ENCODE measurements at places on chromosomes 3 and 15.
A peak's percentile ranks its signal among the peaks of the same experiment; 100 is the strongest.

DNA sequence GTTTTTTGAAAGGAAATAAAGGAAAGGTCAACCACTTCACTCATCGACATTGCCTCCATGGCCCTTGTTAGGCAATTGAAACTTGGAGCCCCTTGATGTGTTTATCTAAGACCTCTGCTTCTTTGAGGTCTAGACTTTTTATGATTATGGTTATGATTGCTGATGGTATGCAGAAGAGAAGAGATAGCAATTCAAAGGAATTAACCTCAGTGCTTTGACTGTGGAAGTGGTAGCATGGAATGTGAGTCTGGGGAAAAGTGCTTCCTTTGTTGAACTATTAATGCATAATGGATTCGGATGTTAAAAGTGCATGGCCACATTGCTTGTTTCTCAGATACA is 46.1 kb downstream of the FNDC3B start:
- DNase-seq, result no peak

- no peak for DNase-seq
Observed at GRCh38 chr3:14516738-14517345, 23.3 kb downstream of the GRIP2 start.

GRCh38 chr15:52528564-52529340 is at the start of gene MYO5A:
TSS of gene MYO5A (minus strand) at chr15:52528880. CDS start at chr15:52528806, 74 bp downstream.
- DNase-seq, result peak; percentile 74

DNA sequence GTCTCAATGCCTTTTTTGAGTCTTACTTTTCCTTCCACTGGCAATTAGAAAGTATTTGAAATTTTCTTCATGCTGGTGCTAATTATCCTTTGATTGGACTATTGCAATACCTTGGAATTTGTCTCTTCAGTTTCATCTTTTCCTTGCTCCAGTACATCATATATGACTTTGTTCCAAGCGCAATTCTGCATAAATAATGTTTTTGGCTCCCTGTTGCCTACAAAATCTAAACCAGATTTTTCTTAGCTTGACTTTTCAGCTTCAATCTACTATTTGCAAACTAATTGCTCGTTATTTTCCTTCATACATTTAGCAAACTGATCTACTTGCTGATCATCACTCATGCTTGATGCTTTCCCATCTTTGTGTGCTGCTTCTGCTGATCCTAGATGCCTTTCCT is 230.8 kb upstream of the GPR149 start:
- DNase-seq, result no peak

- DNase-seq, result no peak
Observed at GRCh38 chr3:183779896-183780465, 45.4 kb downstream of the MAP6D1 start.

DNA sequence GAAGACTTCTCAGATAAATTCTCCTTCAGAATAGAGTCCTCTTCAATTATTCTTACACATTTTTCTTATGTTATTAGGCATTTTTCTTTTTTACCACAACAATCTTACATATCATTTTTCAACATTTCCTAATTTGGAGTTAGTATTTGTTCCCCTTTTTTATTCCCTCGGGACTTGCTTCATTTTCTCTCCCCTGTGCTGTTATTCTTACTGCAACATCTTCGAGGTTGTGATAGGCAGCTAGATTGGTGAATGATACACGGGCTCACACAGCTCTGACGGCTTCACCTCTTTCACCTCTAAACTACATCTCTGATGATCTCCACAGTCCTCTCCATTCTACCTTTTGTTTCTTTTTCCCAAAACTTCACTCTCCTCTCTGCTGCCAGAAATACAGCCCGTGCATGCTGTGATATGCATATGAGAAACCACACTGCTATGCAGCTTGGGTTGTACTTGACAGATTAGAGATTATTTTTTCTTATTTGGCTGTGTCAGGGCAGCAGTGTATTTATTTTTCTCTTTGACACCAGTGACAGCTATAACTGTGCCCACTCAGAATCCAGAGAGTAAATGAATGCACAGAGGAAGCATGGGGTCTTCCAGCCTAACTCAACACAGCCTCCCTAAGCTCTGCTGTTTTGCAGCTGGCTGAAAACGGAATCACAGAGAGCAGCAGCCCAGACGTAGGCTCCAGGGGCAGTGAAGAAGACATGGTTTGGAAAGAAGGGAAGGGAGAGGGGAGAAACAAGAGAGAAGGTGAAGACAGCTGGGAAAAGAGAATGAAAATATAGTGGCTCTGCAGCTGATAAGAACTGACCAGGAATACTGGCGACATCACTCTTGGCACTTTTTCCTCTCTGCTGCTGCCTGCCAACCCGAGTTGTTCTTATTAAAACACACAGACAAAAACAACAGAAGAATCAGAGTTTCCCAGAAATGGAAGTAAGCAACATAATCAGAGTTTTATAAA is 61.8 kb downstream of the SLC9A9 start:
- DNase-seq, result no peak

DNA sequence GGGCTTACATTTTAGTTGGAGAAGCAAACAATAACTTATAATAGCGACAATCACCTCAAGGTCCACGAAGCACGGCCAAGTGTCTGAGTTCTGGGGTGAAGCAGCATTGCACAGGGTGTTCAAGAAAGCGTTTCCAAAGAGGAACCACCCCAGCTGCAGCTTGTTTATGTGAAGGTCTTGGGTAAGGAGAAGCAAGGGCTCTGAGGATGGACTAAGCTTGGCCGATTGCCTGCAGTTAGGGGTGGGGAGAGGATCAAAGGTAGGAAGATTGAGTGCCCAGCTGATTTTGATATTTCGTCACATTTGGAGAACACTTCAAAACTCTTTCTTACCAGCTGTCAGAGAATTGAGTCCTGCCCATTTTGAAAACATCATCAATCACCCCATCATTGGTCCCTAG is 321.6 kb upstream of the DNAJC19 start:
- no peak for DNase-seq

DNA sequence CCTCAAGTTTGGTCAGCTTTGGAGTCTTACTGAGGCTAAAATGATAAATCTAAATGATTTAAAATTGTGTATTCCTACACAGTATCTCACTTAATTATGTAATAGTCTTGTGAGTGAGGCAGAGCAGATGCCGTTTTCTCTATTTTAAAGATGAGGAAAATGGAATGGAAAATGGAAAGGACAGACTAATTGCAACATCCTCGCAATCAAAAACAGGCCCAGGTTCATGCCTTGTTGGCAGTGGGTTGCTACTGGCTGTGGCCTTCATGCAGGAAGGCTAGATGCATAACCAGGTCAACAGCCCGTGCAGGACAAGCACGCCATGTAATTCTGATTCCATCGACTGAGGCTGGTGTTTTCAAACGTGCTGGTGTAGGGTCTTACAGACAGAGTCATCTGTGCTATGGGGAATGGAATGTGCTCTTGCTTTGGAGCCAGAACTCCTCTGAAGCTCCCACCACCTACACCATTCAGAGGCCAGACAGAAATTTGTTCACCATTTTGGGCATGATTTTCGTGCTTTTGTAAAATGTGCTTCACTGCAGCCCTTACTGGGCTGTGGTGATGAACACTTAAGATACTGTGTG is 37.9 kb downstream of the MLH1 start:
- no peak for DNase-seq

DNA sequence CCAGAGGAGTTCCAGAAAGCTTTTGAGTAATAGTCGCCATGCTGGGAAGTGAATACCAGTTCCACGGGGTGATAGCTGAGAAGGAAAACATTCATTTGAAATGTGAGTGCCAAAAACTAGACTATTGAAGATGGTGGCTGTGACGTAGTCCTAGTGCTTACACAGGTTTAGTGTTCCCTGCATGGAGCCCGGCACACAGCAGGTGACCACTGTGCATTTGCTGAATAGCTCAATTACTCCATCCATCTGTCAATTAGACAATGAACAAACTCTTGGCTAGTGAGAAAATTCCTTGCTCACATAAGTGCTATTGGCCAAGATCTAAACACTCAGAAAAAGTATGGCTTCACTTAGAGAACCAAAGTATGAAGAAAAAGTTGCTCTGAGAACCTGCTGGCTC is 448.1 kb upstream of the WNT5A start:
- no peak for DNase-seq

All from activated CD4-positive, alpha-beta T cell treated with anti-CD3 and anti-CD28 coated beads, Interleukin-2, amount 50 U/mL, for 4 hours (primary cell).